ENCODE measurements at places on chromosomes 12 and 14. TPM values are rescaled to one million over a fixed set of nuclear protein-coding genes. Genes with fewer than 3 reads are reported as not detected.

The SERPINA1 gene
- not detected for total RNA-seq

The TPPP2 gene
- total RNA-seq: not detected

The KRT79 gene
- not detected for total RNA-seq

The FGD6 gene
- 4.4 TPM for total RNA-seq

The LBHD2 gene
- not detected for total RNA-seq

The SERPINA12 gene
- total RNA-seq: not detected

The CLEC4E gene
- total RNA-seq: not detected

The KCNH3 gene
- total RNA-seq: under 0.01 TPM

The BCL11B gene
- total RNA-seq: not detected

The OR6C2 gene
- total RNA-seq: not detected

The TC2N gene
- total RNA-seq: 0.93 TPM

The FLRT2 gene
- total RNA-seq: 2.8 TPM

The OASL gene
- total RNA-seq: 0.19 TPM

The GYS2 gene
- not detected for total RNA-seq

The TMTC2 gene
- 2.9 TPM for total RNA-seq

The CEBPE gene
- total RNA-seq: not detected

The OR5AU1 gene
- not detected for total RNA-seq

The WASHC3 gene
- total RNA-seq: 119 TPM
